ENCODE measurements at places on chromosomes 4 and X. TPM values are rescaled to one million over a fixed set of nuclear protein-coding genes. Genes with fewer than 3 reads are reported as not detected.

DNA sequence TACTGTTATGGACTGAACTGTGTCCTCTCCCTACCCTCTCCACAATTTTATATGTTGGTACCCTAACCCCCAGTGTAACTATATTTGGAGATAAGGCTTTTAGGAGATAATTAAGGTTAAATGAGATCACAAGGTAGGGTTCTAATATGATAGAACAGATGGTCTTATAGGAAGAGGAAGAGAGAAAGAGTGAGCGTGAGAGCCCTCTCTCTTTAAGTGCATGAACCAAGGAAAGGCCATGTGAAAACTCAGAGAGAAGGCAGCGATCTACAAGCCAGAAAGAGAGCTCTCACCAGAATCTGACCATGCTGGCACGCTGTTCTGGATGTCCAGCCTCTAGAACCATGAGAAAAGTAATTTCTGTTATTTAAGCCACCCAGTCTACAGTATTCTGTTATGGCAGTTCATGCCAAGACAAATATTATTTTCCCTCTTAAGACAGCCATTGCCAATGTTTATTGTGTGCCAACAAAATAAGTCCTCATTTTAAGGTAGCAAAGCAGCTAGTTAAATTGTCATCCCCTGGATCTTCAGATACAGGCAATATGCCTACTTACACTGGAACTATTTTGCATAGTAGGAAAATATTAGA lies 336.2 kb downstream of the MID1IP1 start:
- DNase-seq = no peak

Gene FAM9C
- total RNA-seq = not detected

Gene ARHGAP24
- not detected for total RNA-seq

DNA sequence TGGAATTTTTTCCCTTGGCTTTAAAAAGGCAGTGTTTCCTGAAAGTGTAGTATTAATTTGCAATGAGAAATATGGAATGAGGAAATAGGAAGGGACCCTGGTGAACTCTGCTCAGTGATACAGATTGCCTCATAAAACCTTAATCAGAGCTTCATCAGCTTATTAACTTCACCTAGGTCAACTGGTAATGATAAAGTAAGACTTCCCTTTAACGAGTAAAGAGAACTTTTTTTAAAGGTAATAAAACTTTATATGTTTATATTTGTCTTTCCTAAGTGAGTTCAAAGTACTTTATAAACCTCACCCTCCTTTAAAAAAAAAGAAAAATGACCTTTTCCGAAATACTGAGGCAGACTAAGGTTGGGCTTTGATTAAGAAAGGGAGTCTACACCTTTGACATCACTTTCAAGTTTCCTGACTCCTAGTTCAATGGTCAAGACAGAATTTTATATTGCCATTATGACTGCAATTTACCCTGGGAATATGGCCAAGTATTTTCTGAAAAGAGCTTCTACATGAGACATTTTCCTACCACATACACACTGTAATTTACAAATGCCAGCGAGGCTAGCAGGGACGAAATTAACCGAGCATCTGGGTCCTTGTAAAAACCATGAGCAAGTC lies 706.3 kb upstream of the TENM3 start:
- no peak for DNase-seq

DNA sequence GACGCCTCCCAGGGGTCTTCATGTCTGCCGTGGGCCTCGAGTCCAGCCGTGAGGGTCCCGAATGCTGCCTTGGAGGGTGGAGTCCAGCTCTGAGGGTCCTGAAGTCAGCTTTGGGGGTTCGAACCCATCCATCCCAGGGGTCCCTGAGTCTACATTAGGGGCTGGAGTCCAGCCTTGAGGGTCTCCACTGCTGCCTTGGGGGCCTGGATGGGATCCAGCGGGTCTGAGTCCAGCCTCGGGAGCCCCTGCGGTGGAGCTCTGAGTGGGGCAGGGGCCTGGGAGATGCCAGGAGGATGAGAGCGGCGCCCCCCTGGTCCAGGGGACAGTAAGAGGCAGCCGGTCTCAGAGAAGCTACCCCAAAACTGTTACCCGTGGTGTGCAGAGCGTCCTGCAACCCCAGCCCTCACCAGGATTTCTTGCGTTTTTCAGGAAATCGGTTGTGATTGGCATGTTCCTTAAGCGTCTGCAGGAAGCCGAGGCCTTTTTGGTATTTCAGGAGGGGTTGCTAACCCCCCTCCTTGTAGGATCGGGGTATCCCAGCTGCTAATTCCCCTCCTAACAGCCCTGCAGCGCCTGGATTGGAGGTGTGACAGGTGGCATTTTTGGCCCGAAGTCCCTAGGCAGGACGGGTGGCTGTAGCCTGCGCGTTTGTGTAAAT lies 1.7 kb upstream of the GTPBP6 start:
- no peak for DNase-seq

GRCh38 chr4:187258651-187259401 lies 535.2 kb upstream of the FAT1 start:
- DNase-seq = no peak

Gene DCAF8L2
- not detected for total RNA-seq

- no peak for DNase-seq
Measured at GRCh38 chrX:21657318-21658151, 595 bp downstream of the KLHL34 start.

Gene SPANXN3
- not detected for total RNA-seq

Gene GPC3
- total RNA-seq = 0.08 TPM

DNA sequence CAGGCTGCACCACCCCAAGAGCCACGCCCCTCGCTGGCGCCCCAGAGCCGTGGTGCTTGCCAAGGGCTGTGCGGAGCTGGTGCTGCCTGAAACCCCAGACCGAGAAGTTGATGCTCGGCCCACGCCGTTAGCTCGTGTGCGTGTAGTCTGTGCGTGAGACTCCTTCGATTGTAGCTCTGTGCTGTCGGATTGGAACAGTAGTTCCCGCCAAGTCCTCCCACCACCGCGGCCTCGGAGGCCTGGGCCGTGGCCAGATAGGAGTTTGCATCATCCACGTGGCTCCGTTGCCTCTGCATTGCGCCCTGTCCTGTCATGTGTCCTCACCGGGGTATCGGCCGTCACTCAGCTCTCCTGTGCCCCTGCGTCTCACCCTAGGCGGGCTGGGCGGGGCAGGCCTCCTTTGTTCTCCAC lies 24.2 kb downstream of the TNIP2 start:
- DNase-seq = no peak

Gene ARL9
- total RNA-seq = 0.23 TPM

Data from activated CD4-positive, alpha-beta memory T cell treated with anti-CD3 and anti-CD28 coated beads, Interleukin-2, amount 10 ng/mL, durations not matched to agents 7 days and 5 days (primary cell).